Stimulated activated CD4-positive, alpha-beta T cell treated with anti-CD3 and anti-CD28 coated beads, Interleukin-15, amount 100 ng/mL, for 48 hours (primary cell): ENCODE measurements at places on chromosomes 2 and 18.

DNA sequence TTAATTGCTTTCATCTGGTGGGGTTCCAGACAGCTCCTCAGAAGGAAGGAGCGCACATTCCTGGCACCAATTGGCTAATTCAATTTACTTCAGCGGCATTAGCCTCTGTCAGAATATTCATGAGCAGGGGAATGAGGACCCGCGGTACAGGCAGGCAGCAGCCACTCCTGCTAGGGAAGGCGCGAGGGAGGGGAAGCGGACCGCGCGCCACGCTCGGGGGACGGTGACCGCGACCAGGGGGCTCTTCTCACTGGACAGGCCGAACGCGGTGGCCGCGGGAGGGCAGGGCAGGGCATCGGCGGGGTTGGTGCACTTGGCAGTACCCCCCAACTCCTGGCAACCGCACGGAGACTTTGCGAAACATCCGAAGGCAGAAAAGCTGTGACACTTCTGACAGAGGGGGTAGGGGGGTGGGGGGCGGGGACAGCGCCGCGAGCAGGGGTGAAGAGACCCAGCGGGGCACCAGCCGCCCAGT lies at the start of gene CDH20:
Gene CDH20, plus strand, starts transcription at position 160 of the 475 bp plus-strand sequence.
- no peak for DNase-seq

GRCh38 chr2:204974487-204974886 lies 429.2 kb downstream of the PARD3B start:
- DNase-seq: no peak

GRCh38 chr2:172200495-172201085 lies 97.9 kb upstream of the DLX2 start:
- DNase-seq: peak; percentile 19

DNA sequence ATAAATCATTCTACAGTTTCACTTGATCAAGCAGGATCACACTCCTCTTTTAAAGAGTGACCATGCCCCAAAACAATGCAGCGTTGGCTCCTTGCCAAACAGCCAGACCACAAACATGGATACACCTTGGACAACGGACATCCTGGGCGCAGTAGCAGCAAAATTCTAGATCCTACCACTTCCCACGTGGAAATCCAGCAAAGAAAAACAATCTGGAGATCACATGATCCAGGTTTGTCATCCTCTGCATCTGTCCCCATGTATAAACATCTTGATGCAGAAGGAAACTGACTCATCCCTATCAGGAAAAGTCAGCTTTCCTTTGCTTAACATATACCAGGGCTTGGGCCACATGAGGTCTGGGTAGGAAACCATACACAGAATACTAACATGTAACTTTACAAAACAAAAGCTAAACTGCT lies 53.1 kb downstream of the ZNF521 start:
- DNase-seq: no peak

DNA sequence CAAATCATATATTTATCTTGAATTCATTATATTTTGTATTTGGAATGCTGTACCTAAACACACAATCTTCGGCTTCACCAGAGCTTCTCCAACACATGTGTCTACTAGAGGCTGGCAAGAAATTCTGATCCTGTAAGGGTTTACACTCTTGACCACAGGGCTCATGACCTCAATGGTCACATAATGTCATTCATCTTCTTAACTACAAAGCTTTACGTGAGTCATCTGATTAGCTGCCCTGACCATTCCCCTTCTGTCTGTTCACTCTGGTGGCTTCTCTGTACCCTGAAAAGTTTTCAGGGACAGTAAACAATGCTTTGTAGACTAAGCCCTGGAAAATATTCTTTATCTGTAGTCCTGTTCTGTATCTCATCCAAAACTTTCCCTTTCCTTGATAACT lies 423.9 kb downstream of the CMPK2 start:
- no peak for DNase-seq

DNA sequence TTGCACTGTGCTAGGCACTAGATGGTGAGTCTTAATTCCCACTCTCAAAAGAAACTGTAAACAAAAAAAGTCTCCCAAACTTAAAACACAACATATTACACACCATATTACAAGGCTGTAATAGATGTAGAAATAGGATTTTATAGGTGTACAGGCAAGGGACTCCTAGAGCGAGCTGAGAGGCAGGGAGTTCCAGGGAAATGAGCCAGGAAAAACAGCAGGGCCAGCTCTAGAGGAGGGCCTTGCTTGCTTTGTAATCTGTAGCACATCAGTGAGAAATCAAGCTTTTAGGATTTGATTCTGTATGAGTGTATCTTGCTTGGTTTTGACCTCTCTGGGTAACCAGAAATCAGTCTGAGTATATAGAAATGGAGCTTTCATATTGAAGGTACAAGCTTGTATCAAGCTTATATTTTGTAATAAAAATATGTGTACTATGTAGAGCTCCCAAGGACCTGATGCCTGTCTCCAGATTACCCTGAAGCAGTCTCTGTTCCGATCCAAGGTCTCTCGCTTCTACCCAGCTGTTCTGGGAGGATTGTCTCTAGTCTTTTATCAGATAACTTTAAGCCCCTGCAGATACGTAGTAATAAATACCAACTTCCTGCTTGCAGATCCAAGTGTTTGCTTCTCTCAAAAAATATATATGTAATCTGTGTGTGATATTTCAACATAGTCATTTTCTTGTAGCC lies 73.0 kb downstream of the MYO1B start:
- no peak for DNase-seq

DNA sequence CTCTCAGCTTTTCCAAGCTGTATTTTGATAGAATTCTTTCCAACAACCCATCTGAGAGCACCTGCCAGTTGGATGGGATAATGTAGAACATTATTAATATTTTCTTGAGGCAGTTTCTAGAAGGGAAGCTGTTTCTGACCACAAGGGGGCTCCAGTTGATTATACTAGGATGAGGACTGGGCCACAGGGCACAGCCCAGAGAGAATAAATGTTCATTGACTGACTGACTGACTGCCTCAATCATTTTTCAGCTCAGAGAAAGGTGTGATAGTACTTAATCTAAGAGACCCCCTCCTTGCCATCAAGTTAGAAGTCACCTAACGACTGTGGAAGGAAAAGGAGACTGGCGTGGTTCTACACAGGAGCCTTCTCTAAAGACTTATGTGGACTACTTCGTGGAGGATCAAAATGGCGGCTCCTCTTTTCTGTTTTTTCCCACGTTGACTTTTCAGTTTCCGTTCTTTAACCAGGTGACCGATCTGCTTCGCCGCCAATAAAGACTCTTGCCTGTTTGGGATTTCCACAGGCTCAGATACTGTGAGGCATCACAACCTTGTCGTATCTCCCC lies 31.9 kb upstream of the CREG2 start:
- DNase-seq: peak; percentile 53

DNA sequence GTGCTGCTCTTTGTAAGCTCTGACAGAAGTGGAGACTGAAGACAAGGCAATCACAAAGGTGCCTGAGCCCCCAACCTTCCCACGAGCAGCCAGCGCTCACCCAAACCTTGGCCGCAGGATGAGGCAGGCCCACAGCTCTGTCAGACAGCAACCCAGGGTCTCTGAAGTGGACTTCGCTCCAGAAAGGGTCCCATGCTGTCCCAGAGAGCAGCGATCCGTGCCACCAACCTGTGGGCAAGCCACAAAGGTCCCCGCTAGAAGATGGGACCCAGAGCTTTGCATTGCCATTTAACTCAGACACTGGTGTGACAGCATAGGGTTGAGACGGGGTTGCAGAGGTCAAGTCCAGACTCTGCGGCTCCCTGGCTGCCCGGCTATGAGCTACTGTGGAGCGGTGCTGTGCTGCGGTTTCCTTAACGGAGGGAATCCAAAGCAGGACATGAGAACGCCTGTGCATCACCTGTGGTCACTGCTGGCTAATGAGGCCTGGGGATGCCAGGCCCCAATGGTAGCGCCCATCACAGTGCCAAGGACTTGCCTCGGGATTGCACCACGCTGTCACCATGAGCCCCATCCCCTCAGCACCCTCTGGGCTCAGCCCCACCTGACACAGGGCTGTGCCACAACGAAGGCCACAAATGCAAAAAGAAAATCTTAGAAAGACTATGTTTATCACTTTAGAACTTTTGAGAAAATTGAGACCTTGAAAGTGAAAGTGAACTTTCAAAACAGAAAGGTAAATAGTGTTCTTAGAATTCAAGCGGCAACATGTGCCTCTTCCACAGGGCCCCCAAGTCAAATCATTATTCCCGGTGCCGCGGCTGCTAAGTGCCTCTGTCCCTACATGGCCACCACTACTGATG lies 103.4 kb downstream of the HDAC4 start:
- DNase-seq: no peak

- no peak for DNase-seq
Observed at GRCh38 chr2:42523341-42523740, 29.6 kb upstream of the KCNG3 start.

GRCh38 chr2:143948710-143949109 lies 571.2 kb downstream of the ZEB2 start:
- no peak for DNase-seq

DNA sequence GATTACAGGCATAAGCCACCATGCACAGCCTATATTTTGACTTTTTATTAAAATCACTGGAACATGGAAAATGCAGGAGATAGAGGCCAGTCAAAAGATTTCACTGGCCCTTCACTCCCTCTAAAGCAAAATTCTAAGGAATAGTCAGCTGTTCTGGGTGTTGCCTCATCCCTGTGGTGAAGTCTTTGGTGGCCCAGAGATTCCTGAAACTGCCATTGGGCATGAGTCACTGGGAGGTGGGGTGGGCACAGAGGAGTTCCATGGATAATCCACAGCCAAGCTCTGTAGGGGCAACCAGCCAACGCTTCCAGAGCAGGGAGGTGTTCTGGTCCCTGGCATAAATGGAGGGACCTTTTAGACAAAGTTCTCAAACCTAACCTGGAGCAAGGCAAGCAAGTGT lies 89.7 kb upstream of the TTC39C start:
- DNase-seq: no peak

- DNase-seq: no peak
Observed at GRCh38 chr2:55033076-55033742, 17.0 kb downstream of the RTN4 start.

- no peak for DNase-seq
Observed at GRCh38 chr18:68840554-68841263, 42.8 kb downstream of the CCDC102B start.

- no peak for DNase-seq
Observed at GRCh38 chr18:34806527-34806926, 96.4 kb downstream of the DTNA start.

DNA sequence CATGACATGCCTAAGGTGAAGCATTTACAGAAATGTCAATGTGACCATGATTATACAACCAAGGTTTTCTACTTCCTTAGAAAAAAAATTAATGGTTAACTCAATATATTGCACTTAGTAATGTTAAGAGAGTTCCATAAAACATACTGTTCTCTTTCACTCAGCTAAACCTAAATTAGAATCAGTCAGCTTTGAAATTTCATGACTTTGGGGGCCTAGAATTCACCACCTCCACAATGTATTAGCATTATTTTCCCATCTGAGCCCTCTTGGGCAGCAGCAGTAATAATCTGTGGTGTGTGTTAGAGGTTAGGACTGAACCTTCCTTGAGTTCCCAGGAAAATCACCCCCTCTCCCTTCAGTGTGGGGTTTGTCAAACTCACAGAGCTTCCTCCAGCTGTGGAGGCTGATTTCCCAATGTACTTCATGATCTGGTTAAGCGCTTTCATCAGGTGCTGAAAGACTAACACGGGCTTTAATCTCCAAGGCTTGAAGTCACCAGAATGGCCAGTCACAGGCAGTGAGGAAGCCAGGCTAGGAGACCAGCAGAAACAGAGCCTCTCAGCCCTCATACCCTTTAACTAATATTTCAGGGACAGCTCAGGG lies 7.1 kb upstream of the UPP2 start:
- no peak for DNase-seq

- DNase-seq: no peak
Observed at GRCh38 chr2:169090133-169090820, 20.9 kb downstream of the DHRS9 start.

DNA sequence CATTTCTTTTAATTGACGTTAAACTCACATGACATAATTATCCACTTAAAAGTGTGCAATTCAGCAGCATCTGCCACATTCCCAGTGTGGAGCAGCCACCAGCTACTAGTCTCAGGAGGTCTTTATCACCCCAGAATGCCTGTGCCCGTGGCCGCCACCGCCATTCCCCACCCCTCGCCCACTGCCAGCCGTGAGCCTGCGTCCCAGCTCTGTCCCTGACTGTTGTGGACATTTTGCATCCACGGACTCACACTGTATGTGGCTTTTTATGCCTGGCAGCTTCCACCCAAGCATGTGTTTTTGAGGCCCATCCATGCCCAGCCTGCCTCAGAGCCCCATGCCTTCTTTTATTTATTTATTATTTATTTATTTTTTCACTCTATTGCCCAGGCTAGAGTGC lies 9.2 kb downstream of the BOK start:
- DNase-seq: no peak

GRCh38 chr2:233993461-233993860 lies 57.0 kb upstream of the SPP2 start:
- no peak for DNase-seq

DNA sequence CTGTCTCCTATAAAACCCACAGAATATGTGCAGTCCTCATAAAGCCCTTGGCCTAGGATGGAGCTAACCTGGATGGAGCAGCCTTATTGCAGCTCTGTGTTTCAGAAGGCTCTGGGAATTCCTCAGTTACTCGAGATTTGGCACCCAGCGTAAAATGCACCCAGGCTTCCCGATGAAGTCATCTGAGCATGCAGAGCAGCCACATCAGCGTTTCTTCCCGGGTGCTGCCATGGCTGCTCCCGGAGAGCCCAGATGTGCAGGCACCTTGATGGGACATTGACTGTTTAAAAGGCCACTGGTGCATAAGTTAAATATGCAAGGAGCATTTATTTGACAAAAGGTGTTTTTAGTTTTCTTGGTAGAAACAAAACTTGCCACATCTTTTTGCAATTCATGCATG lies 115.2 kb downstream of the MBP start:
- DNase-seq: no peak

DNA sequence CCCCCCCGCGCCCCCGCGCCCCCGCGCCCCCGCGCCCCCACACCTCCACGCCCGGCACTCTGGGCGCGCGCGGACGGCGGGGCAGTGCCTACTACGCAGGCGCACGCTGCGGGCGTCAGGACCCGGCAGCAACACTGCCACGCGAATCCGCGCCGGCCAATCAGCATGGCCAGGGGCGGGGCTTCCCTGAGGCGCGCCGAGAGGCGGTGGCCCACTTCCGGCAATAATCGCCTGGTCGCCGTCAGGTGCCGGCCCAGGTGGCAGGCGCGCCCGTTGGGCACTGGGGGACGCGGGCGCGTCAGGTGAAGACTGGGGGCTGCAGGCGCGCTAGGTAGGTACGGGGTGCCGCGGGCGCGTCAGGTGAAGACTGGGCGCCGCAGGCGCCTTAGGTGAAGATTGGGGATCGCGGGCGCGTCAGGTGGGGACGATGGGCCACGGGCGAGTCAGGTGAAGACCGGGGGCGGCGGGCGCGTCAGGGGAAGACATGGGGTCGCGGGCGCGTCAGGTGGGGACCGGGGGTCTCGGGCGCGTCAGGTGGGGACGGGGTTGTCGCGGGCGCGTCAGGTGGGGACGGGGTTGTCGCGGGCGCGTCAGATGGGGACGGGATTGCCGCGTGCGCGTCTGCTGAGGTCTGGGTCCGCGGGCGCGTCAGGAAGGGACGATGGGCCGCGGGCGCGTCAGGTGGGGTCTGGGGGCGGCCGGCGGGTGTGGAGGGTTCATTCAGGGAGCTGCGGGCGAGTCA lies 219.1 kb downstream of the RTP5 start:
- DNase-seq: peak; percentile 80
